ENCODE measurements at places on chromosomes 13 and 19.

DNA sequence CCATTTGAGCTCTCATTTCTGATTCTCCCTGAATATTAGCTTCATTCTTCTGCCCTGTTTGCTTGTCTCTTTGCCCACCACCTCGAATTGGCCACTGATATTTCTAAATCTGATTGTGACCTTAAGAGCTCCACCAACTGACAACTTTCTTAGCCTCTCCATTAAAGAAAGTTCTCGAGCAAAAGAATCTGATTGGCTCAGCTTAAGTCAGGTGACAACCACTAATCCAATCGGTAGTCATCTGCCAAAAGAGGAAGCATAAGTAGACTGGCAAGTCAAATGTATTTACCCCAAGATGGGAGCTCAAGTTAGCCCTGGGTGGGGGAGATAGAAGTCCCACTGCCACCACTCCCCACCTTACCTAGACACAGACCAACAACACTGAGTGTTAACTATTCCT lies 41.5 kb downstream of the NOTCH3 start:
- DNase-seq: peak; percentile 20

DNA sequence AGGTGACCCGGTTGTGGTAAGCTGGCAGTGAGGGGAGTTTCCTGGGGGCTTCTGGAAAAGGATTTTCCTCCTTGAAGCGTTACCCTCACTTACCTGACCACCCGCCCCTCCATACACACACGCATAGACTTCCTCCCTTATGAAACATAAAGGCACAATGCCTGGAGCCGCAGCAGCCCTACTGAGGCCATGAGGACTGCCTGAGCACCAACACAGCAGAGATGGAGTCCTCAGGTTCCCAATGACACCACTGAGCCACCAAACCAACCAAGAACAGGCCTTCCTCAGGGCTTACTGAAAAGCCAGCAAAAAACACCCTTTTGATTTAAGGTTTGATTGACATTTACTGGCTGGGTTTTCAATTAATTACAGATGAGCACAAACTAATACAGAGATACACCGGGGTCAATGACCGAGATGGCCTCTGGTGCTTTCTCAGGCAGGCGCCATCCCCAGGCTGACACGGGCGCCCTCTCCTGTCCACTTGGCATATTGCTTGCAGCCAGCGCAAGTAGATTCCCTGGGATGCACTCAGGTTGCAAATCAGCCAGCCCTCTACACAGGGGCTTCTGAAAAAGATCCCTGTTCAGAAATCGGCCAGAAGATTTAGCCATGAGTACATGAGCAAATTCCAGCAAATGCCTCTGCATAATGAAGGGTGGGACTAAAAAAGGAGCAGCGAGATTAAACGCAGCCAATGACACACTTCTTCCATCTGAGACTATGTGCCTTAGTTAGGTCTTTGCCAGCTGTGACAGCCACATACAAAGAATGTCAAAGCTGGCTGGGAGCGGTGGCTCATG lies 14.8 kb downstream of the OPA3 start:
- peak; percentile 51 for DNase-seq

- no peak for DNase-seq
Measured at GRCh38 chr13:79457948-79458347, 23.0 kb upstream of the NDFIP2 start.

- DNase-seq: peak; percentile 74
Measured at GRCh38 chr19:23378948-23379347, 16.3 kb downstream of the ZNF91 start.

DNA sequence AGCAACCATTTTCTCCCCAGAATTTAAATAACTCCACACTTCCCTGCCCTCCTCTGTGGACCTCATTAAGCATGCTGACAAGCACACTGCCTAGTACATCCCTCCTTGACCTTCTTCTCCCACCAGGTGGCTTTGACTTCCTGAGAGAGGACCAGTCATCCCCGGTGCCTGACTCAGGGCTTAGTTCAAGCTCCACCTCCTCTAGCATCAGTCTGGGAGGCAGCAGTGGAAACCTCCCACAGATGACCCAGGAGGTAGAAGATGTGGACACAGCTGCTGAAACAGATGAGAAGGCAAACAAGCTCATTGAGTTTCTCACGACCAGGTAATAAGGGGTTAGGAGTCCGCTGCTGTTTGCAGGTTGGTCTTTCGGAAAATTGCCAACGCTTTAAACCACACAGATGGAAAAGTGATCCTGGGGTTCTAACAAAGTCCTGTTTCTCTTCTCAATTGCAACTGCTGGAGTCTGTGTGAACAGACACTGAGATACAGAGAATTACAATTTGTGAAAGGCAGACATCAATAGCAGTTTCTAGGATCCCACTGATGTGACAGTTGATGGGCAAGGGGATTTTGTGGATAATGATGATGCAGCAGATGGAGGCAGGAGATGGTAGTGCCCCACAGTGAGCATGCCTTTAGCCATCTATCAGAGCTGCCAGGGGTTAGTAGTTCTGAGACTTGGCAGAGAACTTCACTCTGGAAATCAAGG lies 86.7 kb downstream of the ZAR1L start:
- DNase-seq: no peak

DNA sequence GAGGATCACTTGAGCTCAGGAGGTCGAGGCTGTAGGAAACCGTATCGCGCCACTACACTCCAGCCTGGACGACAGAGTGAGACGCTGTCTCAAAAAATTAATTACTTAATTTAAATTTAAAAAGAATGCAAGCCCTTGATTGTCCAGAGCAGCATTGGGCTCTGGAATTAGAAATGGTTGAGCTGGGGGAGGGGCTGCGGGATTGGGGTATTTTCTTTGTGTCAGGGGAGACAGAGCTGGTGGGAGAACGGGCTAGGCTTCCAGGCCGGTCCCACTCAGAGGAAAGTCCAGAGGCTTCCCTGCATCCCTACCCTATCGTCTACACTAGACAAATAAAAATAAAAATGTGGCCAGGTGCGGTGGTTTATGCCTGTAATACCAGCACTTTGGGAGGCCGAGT lies 2.2 kb upstream of the RAB3A start:
- DNase-seq: no peak

DNA sequence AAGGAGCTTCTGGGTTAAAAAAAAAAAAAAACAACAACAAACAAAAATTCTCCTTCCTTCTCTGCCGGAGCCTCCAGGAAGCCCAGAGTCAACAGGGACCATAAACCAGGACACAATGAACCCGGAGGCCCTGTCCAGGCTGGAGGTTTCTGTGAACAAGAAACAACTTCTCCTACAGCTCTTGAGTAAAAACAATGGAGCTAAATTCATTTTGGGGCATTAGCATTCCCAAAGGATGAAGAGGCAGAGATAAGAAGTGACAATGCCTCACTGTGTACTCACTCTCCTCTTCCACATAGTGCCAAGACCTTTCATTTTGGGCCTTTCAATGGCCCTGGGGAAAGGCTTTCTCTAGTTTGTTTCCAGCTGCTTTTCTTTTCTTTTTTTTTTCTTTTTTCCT lies 9.0 kb downstream of the RHPN2 start:
- DNase-seq: no peak

DNA sequence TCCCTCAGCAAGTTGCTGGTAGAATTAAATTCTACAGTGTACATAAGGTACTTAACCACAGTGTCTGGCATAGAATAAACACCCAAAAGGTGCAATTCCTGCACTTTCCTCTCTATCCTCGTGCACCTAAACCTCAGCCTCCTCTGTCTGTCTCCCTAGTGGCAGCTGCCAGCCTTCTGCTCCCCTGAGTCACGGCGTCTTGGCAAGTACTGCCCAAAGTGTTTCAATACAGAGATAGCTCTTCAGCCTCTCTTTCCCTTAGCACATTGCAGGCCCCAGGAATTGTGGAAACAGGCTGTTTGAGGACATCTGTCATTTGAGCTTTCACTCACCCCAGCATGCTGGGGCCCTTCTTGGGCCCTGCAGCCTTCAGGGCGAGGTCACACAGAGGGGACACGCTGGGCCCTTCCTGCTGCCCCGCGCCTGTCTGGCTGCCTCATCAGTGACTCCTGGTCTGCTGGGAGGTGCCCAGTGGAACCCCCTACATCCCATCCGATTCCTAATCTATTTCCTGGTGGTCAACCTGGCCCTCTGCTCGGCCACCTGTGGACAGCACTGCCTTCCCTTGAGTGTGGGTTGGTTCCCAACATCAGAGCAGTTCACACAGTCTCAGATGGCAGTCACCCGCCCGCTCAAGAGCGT lies 19.3 kb downstream of the COL4A2 start:
- no peak for DNase-seq

DNA sequence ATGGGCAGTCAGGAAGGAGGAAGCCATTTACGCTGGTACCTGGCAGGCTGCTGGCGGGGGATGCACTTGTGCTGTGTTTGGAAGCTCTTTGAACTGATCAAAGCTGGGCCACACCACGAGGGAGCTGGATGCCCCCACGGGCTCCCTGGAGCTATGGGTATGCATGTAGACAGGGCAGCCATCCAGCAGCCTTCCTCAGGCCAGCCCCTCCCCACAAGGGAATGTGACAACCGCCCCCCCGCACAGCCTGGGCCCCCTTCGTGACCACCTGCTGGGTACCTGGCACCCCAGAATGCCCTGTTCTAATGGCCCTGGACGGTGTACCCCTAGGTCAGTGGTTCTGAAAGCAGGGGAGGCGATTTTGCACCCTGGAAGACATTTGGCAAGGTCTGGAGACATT lies 42.5 kb upstream of the C19orf12 start:
- DNase-seq: no peak

DNA sequence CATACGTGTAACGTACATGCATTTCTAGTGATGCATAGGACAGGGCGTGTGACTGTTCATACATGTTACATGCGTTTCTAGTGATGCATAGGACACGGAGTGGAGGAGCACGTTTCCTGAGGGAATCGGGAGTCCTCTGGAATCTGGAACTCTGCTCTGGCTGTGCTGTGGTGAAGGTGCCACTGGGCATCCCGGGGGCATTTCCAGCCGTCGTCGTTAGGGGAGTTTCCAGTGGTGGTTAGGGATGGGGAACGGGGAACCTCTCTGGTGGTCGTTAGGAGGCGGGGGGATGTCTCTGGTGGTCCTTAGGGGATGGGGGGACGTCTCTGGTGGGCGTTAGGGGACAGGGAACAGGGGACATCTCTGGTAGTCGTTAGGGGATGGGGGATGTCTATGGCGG lies 209.6 kb upstream of the SOX1 start:
- no peak for DNase-seq

DNA sequence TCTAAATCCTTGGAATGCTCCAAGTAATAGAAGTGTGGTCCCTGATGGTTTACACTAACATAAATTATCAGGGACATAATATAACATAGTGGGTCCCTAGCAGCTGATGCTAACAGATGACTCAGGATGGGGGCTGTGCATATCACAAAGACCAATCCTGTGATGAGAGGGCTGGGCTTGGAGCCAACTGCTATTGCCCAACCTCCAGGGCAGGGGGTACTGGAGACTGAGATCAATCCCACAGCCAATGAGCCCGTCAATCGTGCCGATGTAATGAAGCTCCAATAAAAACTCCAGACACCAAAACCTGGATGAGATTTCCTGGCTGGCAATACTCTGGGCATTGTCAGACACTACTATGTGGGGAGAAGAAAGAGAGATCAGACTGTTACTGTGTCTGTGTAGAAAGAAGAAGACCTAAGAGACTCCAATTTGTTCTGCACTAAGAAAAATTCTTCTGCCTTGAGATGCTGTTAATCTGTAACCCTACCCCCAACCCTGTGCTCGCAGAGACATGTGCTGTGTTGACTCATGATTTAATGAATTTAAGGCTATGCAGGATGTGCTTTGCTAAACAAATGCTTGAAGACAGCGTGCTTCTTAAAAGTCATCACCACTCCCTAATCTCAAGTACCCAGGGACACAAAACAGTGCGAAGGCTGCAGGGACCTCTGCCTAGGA lies 33.4 kb downstream of the ABCC4 start:
- no peak for DNase-seq

DNA sequence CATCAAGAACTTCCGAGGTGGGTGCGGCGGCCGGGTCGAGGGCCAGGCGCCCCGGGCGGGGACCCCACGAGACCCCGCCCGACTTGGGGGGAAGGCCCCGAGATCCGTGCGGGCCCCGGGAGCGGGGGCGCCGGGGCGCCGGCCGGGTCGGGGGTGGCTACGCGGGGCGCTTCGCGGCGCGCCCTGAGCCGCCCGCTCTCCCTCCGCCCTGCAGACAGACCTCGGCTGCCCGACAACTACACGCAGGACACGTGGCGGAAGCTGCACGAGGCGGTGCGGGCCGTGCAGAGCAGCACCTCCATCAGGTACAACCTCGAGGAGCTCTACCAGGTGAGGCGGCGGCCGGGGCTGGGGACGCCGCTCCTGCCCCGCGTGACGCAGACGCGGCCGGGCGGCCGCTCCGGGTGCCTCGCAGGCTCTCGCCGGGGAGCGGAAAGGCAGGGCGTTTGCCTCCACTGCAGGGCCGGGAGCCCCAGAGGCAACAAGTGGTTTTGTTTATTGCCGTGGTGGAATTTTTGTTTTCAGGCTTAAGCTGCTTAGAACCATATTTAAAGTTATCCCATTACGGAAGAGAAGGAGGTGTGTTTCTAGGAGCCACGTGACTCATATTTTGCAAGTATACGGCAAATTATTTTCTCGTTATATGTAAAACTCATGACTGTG lies 477 bp downstream of the CUL4A start:
- peak; percentile 82 for DNase-seq

DNA sequence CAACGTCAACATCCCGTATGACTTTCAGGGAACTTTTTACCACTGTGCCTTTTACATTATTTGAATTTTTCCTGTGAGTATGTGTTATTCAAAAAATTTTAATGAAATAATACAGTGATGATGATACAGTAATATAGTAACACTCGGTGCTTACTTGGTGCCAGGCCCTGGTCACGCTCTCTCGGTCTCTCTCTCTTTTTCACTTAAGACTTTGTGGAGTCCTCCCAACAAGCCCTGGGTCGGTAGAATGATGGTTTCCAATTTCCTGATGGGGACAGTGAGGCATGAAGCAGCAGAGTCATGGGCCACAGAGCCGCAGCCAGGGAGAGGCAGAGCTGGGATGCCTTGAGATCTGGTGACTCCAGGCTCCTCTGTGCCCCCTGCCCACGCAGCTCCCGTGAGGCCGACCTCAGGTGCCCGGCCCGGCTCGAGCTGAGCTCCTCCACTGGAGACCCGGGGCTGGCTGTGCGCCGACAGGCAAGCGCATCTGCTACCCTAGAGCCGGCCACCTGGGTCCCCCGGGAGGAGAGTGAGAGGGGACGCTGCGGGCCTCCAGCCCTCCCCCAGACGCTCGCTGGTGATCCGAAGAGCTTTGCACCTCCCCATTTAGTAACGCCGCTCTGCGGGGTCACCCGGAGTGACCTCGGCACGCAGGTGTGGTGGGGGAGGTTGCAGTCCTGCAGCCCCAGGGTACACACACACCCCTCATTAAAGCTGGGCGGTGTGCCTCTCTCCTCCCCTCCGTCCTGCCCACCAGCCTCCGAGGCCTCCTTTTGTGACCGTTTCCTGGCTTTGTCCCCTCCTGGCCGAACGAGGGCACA lies 4.4 kb upstream of the SBK3 start:
- no peak for DNase-seq

DNA sequence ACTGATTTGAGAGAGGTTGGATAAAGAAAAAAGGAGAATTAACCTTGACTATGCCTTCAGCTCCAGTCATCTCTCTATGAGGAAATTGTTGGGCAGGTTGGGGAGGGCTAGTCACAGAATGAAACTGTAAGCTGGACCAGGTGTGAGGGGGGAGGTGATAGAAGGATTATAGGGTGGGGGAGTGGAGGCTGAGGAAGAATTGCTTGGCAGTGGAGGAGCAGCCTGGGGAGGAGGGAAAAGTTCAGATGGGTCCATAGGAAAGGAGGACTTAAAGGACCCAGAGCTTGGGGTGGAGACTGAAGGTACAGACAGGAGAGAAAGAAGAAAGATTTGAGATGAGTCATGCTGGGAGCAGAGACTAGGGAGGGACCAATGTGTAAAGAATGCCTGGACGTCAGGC lies 8.2 kb upstream of the ZNF431 start:
- DNase-seq: no peak

GRCh38 chr13:41411522-41411921 lies 45.8 kb upstream of the RGCC start:
- peak; percentile 32 for DNase-seq

- no peak for DNase-seq
Measured at GRCh38 chr19:34402074-34402600, 2.1 kb upstream of the PDCD2L start.
